ENCODE measurements at places on chromosomes 5 and 9.

GRCh38 chr5:167639766-167640165 is 651.7 kb upstream of the WWC1 start:
- DNase-seq, result no peak

DNA sequence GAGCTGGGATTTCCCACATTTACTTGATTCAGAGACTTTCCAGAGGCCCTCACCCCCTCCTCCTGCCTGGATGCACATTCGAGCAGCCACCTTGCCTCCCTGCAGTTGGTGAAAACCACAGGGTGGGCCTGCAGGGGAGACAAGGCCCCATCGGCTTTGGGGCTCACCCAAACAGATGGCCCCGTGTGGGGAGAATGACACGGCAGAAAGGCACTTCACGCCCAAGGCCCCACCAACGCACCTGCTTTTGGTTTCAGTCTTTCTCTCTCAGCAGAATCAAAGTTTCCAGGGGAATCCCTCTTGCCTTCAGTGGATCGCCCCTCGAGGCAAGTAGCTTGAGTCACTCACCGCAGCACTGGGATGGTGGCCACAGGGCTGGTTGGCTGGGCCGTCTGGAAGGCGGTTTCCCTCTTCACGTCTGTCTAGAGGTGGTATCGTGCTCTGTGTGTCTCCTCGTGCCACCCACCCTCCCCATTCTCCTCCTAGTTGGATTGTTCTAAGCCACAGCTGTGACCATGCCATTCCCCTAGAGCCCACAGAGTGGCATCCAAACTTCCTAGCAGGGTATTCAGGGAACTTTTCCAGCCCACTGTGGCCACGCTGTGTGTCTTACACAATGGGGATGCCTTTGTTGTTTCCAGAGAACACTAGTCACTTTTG is 31.8 kb downstream of the SEC61B start:
- peak; percentile 89 for DNase-seq

DNA sequence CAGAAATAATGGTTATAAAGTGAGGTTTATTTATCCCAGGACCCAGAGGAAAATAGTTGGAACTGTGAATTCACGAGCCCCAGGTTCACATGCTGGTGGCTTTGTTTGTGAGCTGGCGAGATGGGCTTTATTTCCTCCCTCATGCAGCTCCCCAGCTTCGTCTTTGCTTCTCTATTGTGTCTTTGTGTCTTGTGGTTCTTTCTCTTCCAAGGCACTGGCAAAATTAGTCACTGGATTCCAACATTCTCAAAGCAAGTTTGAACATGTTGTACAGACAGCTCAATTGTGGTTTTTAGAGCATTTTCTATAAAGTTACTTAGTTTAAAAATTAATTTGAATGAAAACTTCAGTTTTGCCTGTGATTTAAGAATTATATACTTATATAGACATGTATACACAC is 7.2 kb downstream of the NDUFS6 start:
- no peak for DNase-seq

GRCh38 chr5:158845941-158846340 is 253.8 kb downstream of the EBF1 start:
- DNase-seq, result no peak

DNA sequence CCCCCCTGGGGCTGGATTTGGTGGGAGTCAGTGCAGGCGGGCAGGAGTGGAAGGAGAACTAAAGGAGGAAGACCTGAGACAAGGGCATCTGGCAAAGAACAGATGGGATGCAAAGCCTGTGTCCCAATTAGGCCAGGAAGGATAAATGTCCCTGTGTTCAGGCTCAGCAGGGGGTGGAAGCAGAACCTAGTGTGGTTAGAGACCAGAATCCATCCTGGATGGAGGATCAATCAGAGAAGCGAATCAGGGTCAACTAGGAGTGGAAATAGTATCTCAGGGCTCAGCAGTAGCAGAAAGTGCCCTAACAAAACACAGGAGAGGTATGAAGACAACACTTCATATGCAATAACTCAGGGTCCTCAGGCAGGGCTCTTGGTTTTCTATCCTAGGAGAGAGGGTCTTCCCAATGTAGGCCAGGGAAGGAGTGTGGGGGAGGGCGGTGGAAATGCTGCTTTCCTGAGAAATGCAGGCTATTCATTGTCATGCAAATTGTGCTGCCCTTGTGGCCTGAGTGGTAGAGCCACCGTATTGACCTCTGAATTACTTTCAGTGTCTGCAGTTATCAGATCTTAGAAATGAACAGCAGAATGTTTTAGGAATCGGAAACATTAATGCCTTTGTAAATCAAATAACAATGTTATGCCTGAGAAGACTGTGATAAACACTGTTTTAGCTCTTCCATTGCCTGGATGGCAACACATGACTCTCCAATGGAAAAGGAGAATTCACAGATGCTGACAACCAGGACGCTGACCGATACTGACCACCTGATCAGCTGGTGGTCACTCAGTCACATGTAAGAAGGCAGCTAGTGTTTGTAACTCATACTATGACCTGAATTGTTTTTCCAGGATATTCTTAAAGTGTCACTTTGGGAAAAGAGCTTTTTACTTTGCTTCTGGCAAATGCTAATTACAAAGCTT is 323.6 kb downstream of the SEMA5A start:
- DNase-seq, result no peak

GRCh38 chr5:122314036-122314435 is 2.0 kb downstream of the SNCAIP start:
- DNase-seq, result no peak

- no peak for DNase-seq
Measured at GRCh38 chr5:126338635-126339034, 84.6 kb upstream of the GRAMD2B start.

DNA sequence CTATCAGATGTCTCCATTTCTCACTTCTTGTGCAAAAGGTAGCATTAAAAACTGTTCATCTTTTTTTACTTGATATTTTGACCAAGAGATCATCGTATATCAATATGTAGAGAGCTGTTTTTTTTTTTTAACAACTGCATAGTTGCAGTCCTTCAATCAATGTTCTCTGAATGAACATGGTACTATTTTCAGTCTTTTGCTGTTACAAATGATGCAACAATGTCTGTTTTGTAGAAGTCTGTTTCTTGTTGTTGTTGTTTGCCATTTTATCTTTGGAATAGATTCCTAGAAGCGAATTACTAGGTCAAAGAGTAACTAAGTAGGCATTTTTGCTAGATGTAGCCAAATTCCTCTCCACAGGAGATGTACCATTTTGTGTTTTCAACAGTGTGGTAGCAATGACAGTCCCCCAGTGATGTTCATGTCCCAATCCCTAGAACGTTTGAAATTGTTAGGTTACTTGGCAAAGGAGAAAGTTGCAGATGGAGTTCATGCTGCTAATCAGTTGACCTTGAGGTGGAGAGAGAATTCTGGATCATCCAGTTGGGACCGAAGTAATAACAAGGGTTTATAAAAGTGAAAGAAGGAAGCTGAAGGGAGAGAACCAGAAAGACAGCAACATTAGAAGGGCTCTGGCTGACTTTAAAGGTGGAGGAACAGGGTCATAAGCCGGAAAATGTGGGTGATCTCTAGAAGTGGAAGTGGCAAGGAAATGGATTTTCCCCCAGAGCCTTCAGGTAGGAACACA is 6.3 kb downstream of the MTREX start:
- no peak for DNase-seq

GRCh38 chr5:136209346-136209910 is 16.5 kb upstream of the SMIM32 start:
- no peak for DNase-seq

DNA sequence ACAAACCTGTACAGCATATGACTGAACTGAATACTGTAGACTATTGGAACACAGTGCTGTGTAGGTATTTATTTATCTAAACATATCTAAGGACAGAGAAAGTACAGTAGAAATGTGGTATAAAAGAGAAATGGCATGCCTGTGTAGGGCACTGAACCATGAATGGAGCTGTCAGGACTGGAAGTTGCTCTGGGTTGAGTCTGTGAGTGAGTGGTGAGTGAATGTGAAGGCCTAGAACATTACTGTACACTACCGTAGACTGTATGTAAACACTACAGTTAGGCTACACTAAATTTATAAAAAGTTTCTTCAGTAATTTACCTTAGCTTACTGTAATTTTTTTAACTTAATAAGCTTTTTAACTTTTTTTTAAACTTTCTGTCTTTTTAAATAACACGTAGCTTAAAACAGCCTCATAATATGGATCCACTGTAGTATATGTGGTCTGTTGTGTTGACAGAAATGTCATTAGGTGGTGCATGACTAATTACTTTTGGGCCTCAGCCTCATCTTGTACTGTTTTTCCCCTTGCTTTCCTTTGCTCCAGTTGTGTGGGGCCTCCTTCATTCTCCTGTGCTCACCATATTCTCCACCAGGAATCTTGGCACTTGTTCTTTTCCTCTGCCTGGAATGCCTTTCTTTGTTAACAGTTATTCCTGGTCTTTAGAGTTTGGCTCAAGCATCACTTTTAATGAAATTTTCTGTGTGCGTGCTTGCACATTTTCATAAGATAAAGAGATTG is 8.8 kb downstream of the SPIN1 start:
- DNase-seq, result no peak

DNA sequence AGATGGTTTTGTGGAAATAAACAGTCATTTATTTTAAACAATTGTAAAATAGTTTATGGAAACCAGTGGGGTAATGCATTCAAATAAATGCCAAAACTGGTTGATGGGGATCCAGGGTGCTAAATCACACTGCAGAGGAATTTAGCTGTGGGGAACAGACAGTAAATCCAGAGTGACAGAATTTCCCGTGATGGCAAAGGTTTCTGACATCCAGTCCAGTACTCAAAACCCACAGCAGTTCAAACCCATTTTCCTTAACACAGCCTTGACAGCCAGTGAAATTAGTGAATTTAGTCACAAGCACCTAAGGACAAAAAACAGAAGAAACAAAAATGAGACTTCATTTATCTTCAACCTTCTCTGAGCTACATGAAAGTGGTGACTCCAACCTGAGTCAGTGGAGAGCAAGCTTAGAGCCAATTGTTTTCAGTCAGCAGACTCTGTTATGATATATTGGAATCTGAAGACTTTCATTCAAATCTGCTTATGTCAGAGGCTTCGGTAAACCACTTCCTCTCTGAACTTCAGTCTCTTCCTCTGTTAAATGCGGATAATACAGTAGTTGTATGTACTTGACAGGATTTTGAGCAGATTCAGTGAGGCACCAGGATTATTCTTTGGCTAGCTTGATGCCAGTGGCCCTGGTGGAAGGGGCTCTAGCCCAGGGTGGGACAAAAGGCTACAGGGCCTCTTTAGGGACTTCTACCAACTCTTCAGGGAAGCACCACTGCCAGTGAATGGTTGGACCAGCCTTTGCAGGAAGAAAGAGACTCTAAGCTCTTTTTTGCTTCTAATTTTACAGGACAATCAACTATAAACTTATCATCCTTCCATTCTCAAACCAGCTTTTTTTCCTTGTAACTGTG is 185.3 kb downstream of the MAPKAP1 start:
- peak; percentile 57 for DNase-seq

DNA sequence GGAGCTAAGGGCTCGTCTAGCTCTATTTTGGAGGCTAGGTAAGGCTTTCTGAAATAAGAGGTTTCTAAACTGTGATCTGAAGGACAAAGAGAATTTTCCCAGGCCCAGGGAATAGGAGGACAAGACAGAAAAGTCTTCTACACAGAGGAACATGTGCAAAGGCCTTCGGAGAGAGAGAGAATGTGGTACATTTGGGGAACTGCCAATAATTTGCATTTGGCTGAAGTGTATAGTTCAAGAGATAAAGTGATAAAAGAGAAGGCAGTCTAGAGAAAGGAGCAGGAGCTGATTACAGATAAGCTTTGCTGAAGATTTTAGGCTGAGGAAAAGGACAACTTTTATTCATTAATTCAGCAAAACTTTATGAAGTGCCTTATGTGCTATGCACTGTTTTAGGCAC is 214.4 kb upstream of the ELL2 start:
- no peak for DNase-seq

- DNase-seq, result no peak
Measured at GRCh38 chr5:64206653-64207052, 41.0 kb downstream of the RNF180 start.

DNA sequence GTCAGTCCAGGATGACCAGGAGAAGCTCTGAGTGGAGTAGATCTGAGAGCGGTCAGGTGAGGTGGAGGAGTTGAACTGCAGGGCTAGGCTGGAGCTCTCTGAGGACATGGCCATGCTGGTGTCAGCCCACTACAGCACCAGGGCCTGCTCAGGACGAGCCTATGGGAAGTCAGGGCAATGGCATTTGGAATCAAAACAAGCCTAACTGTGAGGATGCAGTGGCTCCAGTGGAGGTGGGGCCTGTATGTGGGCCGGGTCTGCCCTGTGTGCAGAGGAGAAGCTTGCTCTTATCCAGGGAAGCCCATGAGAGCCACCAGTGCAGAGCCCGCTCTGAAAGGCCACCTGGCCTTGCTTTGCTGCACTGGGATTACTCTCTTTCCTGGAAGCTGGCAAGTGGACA is 11.1 kb downstream of the CXCL14 start:
- DNase-seq, result no peak

GRCh38 chr9:134284273-134284672 is 42.0 kb upstream of the RXRA start:
- DNase-seq, result no peak

- DNase-seq, result no peak
Measured at GRCh38 chr9:127309715-127310114, 45.1 kb downstream of the GARNL3 start.

DNA sequence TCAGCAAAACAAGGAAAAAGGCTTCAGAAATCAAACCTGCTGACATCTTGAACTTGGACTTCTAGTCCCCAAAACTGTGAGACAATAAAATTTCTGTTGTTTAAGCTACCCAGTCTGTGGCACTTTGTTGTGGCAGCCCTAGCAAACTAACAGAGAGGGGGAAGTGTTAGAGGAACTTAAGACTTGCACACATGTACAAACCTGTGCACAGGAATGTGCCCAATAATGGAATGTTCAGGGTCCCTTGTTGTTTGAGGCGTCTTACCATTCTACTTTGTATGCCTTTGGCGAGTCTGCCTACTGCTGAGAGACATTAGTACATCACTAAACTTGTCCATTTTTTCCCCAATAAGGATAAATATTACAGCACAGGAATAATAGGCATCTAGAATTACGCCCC is 160.3 kb downstream of the WDR70 start:
- DNase-seq, result no peak

DNA sequence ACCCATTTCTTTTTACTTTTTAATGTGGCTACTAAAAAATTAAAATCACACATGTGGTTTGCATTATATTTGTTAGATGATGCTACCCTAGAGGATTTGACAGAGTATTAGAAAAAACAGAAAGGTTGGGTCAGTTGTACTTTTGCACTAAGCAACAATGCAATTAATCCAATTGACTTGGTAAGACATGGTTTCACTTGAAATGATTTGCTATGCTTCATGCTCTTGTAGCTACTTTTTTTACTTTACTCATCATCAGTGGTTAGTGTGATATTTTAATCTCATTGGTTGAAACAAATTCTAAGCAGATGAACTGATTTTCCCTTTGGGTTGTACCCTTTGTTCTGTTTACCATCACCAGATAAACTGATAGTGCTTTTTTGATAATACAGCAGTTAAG is 39.4 kb downstream of the HMHB1 start:
- DNase-seq, result no peak

DNA sequence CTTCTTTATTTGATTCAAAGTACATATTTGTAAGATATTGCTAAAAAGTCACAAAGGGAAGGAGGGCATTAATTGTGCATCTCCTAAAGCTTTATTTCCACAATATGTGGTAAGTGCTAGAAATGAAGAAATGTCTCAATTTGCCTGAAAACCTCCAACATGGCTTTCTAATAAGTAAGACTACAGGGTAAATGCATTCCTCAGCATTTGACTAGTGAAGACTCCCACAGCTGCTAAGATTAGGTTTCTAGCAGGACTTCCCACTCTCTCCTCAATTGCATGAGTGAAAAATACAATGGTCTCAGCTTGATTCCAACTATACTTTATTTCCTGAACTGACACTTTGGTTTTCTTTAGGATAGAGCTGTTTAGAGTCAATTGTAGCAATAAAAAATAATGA is 162.1 kb downstream of the ELAVL2 start:
- no peak for DNase-seq

Measured in stimulated activated CD4-positive, alpha-beta T cell treated with anti-CD3 and anti-CD28 coated beads, Interleukin-4, amount 100 ng/mL, for 24 hours (primary cell).